ENCODE measurements at places on chromosomes 7 and 10. TPM values are rescaled to one million over a fixed set of nuclear protein-coding genes. Genes with fewer than 3 reads are reported as not detected.

Gene CREB3L2
- total RNA-seq, result 109 TPM

DNA sequence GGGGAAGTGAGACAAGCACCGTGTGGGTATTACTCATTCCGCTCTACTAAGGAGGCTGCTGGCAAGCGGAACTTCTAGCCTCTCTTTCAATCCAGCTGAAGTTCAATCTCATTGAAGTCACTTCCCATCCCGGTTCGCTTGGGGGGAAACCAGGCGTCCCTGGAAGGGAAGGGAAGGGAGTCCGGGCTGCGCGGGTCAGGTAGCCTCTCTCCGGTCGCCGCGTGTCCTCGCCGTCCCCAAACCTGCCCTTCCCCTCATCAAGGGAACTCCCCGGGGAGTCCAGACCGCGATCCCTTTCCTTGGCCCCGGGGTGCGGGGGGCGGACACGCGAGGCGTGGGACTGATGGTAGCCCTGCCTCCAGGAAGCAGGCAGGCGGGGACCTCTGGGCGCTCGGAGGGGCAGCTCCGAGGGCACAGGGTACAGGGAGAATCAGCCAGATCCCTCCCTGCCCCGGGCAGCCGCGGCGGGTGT, 598 bp upstream of the ZEB1 start:
- peak; percentile 72 for DNase-seq

- no peak for DNase-seq
Observed at GRCh38 chr7:141497391-141497790, 53.8 kb upstream of the AGK start.

DNA sequence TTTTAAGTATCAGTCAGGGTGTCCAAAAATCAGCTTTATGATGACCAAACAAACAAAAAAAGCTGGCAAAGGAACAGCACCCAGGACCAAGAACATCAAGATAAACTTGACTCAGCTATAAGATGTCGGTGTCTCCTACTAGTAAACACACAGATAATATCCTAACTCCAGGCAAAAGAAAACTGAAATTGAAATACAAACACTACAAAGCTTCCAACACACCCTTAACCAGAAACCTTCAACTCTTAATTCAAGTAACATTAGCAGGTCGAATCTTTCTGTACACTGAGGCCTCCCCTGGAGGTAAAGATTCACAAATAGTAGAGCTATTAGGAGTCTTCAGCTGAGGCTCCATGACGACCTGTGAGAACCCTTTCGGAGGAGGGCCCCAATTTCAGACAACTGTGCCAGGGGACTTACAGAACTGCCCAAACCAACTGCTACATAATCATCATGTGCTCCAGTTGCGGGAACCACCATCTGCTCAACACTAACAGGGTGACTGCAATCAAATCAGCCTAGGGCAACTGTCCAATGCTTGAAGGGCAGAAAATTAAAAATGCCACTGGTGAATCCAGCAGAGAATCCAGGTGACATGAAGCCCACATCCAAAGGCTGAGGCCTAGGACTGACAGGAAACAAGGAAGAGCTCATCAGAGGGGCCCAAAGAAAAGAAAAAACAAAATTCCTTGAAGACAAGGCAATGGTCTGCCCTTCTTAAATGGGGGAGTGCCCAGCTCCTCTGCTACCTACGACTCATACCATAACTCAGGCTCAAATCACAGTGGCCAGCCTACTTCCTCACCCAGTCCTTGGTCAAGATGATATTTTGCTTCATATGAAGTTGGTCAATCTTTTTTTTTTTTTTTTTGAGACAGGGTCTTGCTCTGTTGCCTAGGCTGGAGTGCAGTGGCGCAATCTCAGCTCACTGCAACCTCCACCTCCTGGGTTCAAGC, 20.0 kb downstream of the XPNPEP1 start:
- DNase-seq, result no peak

- no peak for DNase-seq
Observed at GRCh38 chr7:108310351-108310750, 145.9 kb downstream of the NRCAM start.

Measured in aorta (tissue), 5 donors.